ENCODE measurements at places on chromosomes 6 and 20.

- no peak for DNase-seq
These were observed 1.1 kb upstream of the RNGTT start for GRCh38 chr6:88964509-88964908.

- no peak for DNase-seq
These were observed 7.2 kb upstream of the TRIB3 start for GRCh38 chr20:373171-373890.

GRCh38 chr6:11835065-11835464 is 56.5 kb upstream of the ADTRP start:
- no peak for DNase-seq

DNA sequence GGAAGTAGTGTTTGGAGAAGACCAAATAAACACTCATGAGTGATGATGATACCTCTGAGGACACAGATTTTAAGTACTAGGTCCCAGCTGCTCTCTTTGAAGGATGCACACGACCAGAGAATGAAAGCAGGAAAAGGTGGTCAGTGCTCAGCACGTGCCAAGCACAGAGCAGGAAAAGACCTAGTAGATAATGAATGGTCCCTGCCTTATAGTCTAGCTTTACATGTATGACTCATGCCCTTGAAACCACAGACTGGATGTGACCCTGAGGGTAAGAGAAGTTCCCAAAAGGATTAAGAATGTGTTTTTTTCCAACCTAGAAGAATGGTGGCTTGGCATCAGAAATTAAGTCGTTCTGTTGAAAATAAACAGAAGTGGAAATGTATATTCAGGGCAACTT is 2.8 kb upstream of the MC3R start:
- DNase-seq, result no peak

DNA sequence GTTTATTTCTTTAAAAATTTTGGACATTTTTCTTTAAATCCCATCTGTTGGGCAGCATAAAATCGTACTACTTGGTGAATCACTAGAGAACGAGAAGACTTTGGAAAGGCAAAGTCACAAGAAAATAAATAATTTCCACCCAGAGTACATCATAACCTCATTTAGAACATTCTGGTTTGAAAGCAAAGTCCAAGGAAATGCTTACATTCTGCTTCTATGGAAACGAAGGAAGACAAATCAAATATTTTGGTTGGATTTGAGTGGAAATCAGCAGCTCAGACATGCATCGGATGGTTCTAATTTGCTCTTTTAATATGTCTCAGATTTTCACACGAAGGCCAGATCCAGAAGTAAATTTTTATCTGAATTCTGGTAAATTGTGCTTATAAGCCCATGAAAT is 60.7 kb upstream of the LTV1 start:
- DNase-seq, result no peak

DNA sequence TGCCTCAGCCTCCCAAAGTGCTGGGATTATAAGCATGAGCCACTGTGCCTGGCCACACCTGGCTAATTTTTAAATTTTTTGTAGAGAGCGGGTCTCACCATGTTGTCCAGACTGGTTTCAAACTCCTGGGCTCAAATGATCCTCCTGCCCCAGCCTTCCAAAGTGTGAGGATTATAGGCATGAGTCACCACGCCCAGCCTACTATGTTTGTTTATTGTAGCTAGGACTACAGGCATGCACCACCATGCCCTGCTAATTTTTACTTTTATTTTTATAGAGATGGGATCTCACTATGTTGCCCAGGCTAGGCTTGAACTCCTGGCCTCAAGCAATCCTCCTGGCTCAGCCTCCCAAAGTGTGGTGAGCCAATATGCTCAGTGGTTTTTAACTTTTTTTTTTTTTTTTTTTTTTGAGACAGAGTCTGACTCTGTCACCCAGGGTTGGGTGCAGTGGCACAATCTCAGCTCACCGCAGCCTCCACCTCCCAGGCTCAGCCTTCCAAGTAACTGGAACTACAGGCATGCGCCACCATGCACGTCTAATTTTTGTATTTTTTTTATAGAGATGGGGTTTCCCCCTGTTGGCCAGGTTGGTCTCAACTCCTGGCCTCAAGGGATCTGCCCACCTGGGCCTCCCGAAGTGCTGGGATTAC is 12.0 kb upstream of the DDX43 start:
- no peak for DNase-seq

DNA sequence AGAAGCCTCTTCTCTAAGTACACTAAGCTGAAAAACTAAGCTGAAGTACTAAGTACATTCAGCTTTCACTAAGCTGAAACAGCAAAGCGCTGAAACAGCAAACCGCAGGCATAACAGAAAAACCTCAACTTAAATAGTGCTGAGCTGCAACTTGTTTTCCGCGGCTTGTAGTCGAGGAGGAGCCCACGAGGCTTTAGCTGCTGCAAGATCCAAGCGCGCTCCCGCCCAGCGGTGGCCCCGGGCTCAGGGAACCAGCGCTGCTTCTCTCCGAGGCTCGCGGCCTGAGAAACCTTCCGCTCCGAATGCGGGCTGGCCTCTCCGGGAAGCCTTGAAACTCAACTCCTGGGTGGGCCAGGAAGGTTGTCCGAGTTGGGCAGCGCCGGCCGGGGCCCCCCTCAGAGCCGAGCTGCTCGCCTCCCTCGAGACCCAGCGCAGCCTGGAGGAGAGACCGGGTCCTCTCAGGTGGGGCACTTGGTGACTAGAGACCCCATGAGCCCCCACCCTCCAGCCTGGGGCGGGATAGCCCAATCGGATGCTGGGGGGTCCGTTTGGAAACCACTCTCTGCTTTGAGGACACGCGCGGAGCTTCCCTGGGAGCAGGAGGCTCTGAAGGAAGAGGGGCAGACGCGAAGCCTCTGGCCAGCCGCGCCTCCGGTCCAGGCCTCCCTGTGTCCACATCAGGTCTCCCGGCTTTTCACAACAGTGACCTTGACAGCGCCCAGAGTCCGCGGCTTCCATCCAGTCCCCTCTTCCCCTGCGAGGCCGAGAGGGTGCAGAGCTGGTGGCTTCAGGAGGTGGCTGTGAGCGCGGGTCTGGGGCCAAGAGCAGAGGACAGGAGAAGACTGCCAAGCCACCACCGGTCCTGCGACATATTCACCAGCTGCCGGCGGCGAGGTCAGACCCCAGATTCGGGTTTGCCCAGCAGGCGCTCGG is 38.1 kb upstream of the HLA-E start:
- DNase-seq, result peak; percentile 68

DNA sequence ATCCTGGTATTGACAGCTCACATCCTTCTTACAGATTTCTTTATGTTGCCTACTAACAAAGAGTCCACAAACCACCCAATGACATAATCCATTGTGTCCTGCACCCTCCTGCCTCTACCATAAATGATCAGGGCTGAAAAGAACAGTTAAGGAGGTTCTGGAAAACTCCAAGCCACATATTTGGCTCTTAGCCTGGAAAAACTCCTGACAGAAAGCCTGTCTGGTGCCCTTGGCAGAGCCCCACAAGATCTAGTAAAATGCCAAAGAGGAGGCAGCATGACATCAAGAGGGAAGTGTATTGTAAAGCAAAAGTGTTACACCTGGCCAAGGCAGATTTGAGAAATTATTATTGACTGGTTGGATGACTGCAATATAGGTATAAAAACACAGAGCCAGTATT is 126.4 kb upstream of the VGLL2 start:
- DNase-seq, result no peak
